Hindlimb muscle (tissue), 1 donor: ENCODE measurements at places on chromosomes 7 and 10.
A peak's percentile ranks its signal among the peaks of the same experiment; 100 is the strongest.

DNA sequence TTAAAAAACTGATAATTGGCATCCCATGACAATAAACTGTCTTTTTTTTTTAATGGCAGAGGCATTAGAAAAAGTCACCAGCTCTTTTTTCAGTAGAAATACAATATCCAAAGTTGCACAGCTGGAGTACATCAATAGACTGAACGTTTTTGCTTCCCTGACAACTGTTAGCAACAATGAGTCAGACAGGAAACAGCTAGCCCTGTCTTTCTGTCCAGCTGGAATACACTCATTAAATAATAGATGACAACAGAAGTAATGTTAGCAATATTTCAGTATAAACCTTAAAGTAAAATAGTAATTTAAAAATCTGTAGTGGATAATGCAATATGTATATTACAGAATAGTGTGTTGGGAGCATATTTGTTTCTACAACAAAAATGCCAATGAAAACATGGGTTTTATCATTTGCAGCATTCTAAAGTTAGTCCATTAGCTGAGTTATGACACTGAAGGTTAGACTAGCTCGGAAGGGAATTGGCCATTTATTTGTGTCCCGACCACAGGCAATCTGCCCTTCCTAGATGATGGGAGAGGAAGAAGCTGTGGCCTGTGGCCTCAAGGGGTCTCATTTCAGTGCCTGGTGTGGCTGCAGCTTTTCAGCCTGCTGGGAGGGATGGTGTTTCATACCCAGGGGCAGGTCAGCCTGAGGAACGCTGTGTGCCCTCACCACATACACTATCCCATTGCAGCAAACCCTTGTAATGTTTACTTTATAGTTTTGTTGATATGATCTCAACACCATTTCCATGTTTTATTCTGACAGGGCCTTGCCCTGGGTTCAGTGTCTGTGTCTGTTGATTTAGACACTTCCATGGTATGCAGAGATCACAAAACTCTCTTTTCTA, 173.3 kb downstream of the SLC16A9 start:
- peak; percentile 83 for DNase-seq

- DNase-seq, result no peak
Observed at GRCh38 chr7:135976312-135977006, 700 bp downstream of the MTPN start.

GRCh38 chr10:100872034-100872791, 40.5 kb upstream of the SLF2 start:
- DNase-seq, result no peak

DNA sequence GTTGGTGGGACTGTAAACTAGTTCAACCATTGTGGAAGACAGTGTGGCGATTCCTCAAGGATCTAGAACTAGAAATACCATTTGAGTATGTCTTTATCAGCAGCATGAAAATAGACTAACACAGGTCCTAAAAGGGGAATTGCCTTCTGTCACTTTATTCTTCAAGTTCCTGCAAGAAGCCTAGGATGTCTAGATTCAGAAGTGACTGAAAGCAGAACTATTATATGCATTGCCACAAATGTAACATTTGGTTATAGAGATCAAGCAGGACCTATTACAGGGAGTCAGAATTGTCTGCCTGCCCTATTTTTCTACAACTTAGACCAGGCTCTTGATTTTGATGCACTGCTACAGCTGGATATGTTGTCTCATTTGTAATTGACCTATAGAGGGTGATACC, 364.7 kb downstream of the SORCS1 start:
- DNase-seq, result no peak

DNA sequence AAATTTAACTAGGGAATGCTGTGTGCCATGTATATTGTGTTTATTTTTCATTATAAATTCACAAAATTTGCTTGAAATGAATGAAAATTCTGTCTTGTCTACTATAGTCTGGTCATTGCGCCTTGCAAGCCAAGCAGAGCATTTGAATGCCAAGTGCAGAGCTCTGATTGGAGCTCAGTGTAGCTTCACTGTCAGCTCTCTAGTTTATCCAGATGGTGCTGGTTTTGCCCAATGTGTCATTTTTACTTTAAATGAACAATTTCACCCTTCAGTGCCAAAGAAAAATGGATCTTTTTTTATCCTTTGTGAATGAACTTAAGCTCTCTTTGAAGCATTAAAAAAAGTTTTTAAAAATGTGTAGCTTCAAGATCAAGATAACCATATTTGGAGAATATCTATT, 225.6 kb upstream of the CACNA2D1 start:
- DNase-seq, result no peak

GRCh38 chr10:62038609-62039190, 137.2 kb downstream of the ARID5B start:
- DNase-seq, result peak; percentile 84

- no peak for DNase-seq
Observed at GRCh38 chr7:34104992-34105391, 199.7 kb downstream of the BMPER start.

DNA sequence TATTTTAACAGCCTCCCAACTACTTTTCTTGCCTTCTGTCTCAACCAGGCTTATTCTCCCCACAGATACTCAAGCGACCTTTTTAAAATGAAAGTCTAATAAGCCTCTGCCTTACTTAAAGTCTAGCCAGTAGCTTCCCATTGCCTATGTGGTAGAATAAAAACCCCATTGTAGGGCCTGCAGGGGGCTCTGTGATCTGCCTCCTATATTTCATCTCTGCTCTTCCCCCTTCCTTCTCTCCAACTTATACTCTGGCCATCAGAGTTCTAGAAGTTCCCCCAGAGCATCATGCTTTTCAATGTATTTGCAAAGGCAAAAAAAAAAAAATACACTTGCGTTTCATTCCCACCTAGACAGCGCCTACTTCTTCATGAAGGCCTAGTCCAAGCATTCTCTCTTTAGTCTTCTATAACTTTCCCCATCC, 167.7 kb upstream of the ADO start:
- DNase-seq, result no peak

- no peak for DNase-seq
Observed at GRCh38 chr10:310976-311639, 175.9 kb downstream of the ZMYND11 start.

DNA sequence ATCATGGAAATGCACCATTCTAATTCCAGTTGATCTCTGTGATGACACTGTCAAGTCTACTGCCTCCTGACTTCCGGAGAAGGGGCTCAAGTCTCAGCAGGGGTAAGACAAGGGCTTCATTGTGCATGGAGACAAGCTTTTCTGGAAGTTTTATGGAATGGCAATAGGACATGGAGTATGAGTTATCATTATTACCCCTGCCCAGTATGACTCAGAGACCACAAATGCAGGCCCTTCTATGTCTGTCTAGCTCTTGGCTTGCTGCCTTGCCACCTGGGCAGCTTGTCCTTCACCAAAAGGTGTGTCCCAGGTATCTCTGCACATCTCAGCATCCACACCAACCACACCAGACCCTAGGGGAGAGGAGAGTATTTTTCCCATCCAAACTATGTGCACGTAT, 34.9 kb upstream of the KIAA1217 start:
- DNase-seq, result no peak

- DNase-seq, result no peak
Observed at GRCh38 chr7:17139081-17139480, 159.4 kb upstream of the AHR start.

DNA sequence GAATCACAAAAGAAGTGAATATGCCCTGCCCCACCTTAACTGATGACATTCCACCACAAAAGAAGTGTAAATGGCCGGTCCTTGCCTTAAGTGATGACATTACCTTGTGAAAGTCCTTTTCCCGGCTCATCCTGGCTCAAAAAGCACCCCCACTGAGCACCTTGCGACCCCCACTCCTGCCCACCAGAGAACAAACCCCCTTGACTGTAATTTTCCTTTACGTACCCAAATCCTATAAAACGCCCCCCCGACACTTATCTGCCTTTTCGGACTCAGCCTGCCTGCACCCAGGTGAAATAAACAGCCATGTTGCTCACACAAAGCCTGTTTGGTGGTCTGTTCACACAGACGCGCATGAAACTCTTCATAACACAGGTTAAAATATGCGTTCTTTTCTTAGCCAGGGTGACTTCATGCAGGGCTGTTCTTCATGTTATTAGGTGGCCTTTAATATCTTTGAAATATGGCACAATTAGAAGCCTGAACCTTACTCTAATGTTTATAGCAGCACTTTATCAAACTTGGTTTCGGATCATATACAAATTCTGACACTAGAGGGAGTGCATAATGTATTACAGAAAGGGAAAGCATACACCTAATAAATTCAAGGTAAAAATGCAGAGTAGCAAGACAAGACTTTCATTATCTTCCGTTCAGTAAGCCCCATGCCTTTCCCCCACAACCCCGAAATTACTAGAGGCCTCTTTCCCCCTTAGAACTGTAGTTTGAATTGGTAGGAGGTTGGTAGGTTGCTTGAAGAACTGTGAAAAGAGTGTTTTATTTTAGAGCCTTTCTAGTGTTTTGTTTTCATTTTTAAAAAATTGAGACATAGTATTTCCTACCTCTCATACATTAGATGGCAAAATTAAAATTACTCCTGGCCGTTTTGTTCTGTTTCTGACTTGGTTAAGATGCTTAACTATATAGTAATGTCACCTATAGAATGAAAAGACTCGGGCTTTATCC, 117.9 kb downstream of the NPY start:
- DNase-seq, result no peak

GRCh38 chr7:4775250-4775847, at the start of gene AP5Z1:
Gene AP5Z1 (plus strand): TSS chr7:4775623. CDS start chr7:4775716, 93 bp downstream.
- DNase-seq, result peak; percentile 97

DNA sequence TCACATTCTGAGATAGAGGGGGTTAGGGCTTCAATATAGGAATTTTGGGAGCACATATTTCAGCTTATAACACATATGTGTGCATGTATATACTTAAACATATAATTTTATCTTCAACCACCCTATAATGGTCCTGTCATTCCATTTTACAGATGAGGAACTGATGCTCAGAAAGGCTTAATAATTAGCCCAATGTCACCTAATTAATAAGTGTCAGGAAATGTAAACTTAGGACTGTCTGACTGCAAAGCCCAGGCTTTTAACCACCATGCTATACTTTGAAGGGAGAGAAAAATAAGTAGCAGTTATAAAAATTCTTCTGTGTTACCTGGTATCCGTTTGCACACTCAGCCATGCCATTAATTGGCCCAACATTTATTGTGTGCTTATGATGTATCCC, 172.6 kb downstream of the SKIDA1 start:
- no peak for DNase-seq

GRCh38 chr10:27621461-27621860, 117.4 kb downstream of the RAB18 start:
- DNase-seq, result no peak

DNA sequence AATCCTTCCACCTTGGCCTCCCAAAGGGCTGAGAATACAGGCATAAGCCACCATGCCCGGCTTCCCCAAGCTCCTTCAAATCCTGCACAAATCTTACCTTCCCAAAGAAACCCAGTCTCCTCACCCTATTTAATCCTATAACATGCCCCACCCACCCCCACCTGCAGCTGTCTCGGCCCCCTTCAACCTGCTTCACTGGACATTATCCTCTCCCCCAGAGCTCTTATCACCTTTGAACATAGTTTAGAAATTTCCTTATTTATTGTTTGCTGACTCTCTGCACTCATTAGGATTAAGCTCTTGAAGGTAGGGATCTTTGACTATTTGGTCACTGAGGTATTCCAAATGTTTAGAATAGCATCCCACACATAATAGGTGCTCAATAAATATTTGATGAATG, 3.5 kb downstream of the ZNF467 start:
- DNase-seq, result no peak

DNA sequence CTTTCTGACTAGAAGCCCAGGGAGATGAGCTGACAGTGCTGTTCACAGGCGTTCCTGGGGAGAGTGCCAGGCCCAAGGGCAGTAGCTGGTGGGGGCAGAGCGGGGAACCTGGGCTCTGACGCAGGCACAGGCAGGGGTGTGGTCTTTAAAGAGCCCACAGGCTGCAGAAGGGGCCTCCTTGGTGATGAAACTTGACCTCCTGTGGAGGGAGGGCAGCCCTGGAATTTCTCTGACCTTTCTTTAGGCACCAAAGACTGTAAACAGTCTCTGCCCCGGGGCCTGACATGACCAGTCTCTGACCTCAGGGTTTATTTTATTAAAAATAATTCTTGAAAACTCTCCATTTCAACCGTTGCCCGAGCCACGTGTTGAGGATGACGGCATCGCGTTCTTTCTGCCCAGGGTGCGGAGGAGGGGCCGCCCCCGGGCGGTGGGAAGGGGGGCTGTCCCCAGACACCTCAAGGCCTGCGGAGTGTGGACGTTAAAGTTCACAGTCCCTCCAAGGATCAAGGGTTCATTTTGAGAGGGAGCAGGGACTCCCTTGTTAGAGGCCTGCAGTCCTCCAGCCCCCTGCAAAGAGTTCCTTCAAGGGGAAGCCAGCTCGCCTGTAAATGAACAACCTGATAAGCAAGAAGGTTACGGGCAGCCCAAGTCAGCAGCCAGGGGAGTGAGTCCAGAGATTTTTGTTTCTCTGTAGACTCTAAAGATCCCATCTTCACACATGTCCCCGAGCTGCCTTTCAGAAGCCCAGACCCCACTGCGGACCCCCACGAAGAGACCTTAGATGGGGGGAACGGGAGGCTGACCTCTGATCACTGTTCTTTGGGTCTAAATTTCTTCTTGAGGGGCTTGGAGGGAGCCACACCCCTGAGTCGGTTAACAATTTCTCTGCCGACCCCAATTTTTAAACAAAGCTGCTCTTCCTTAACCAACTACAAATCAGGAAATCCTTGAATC, 128.9 kb downstream of the VIPR2 start:
- no peak for DNase-seq

DNA sequence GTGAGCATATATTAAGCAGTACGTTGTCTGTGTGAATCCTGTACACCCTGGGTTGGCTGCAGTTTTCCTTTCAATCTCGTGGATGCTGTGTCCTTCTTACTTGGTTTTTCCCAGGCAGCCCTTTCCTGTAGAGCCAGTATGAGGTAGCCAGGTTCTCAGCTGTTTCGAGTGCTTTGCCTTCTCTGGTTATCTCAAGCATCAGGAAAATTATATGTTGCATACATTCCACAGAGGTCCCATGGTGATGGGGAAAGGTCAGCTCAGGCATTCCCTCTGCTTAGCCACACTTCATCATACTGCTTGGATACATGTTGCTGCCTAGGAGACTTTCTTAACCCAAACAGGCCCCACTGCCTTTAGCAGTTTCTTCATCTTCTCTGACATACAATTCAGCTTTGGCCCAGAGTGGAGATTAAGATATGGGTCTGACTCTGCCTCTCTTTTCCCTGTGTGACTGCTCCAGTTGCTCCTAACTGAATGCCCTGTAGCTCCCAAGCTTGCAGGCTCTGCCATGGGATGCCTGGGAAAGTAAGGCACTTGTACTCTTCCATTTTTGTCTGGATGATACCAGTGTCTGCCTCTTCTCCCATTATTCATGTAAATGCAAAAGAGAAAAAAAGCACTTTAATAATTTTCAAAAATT, 11.3 kb downstream of the GNAI1 start:
- DNase-seq, result no peak

- DNase-seq, result no peak
Observed at GRCh38 chr10:88538048-88538447, 45.1 kb downstream of the RNLS start.

GRCh38 chr7:121298831-121299239, 30.0 kb upstream of the WNT16 start:
- no peak for DNase-seq

- no peak for DNase-seq
Observed at GRCh38 chr10:74502963-74503608, 323.3 kb upstream of the KAT6B start.

- no peak for DNase-seq
Observed at GRCh38 chr10:12144538-12144937, 15.1 kb downstream of the SEC61A2 start.
